ENCODE measurements at places on chromosomes 5 and 9. TPM values are rescaled to one million over a fixed set of nuclear protein-coding genes. Genes with fewer than 3 reads are reported as not detected.

DNA sequence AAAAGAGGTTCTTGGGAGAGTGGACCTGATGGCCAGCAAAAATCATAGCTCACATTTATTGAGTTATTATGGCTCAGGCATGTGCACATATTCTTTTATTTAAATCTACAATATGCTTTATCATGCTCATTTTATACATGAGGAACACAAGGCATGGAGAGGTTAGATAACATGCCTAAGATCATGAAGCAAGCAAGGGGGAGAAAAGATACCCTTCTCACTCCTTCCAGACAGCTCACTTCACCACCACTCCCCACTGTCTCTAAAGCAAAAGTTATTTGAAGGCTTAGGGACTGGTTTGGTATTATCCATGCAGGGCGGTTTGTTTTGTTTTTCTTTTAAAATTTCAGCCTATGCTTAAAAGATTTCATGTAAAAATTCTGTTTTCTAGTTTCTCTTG lies 59.0 kb upstream of the PDE8B start:
- DNase-seq = no peak

DNA sequence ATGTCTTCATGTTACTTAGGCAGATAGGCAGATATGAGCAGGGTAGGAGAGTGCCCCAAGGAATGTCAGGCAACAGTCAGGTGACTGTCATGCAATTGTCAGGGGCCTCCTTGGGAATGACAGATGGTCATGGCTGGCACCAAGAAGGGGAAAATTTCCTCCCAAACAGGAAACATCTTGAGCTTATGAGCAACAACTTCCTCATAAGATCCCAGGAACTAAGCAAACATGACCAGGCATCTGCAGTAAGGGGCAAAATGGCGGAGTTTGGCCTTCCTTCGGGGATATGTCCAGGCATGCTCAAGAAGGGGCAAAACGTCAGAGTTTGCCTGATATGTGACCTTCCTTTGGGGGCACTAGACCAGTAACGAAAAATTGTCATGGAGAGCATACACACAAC lies 591.8 kb downstream of the PDE4D start:
- no peak for DNase-seq

DNA sequence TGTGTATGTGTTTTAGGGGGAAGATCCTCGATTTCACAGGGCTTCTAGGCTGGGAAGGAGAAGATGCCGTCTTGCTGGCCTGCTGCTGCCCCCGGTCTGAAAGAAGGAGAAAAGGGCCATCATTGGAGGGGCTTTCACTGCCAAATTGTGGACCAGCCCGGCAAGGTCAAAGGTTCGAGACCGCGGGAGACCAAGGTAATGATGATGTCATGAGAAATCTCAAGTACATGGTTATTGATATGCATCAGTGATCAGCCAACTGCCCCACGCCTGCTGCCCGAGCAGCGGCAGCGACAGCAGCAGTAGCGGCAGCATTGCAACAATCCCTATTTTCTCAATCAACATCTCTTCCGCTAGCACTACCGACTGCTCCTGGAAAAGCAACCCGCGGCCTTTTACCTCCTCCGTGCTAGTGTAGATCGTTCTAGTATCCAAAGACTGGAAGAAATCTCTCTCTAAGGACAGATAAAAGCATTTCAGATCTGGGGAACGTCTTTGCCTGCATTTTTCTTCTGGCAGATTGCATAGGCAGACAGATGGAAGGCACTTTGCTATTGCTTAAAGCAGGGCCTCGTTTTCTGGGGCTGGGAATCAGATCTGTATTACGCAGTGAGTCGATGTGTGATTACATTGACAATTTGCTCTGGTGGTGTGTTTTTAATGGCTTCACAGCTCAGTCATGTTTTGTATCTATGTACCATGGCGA lies 215.3 kb downstream of the MEF2C start:
- DNase-seq = no peak

- no peak for DNase-seq
Measured at GRCh38 chr9:93947409-93948070, 7.6 kb downstream of the BARX1 start.

- no peak for DNase-seq
Measured at GRCh38 chr5:9536717-9537116, 9.2 kb downstream of the SEMA5A start.

- peak; percentile 39 for DNase-seq
Measured at GRCh38 chr5:157345485-157345884, 79.6 kb downstream of the CYFIP2 start.

DNA sequence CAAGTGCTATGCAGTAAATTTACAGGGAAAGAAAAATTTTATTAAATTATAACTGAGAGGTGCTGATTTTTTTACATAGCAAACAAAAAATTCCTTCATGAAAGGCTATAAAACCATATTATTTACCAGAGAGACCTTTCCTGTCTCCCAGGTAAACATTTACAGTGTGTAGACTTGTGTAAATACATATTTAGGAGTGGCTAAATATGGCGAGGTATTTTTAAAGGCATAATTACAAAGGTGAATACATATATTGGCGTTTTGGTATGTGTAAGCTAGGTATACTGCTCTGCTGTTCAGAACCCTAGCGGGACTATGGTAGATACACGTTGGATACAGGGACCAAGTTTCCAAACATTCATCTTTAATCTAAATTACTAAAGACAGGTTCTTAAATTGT lies 170.6 kb upstream of the MEF2C start:
- DNase-seq = no peak

DNA sequence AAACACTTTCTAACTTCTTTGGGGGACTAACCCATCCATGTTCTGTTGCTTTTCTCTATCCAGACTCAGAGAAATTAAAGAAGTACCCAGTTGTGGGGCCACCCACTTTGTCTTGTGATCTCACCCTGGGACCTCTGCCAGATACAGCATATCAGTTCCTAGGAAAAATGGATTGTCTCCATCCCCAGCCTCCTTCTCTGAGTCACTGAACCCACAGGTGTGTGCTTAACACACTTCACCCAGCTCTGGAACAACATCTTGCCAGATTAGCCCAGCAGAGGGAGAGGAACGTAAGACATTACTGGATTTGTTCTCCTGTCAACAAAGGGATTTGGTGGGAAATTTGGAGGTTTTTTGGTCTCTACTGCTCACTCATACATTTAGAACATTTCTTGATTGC lies 19.2 kb downstream of the FAM240B start:
- DNase-seq = no peak

DNA sequence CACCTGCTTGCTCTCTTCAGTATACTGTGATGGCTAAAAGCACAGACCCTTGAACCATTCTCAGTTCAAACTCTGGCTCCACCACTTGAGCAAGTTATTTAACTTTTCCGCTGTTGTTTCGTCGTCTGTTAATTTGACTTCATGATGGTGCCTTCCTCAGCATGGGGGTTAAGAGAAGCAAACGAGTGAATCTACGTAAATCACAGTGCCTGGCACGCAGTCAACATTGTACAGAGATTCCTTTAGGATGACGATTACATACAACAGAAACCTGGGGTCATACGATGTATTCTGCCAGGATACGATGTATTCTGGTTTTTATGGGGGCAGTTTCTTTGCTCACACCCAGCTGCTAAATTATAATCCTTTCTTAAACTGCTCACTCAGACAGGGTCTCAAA lies 515.6 kb downstream of the CCDC171 start:
- no peak for DNase-seq

GRCh38 chr5:1176473-1177391 lies 24.7 kb upstream of the SLC6A19 start:
- no peak for DNase-seq

GRCh38 chr9:95343725-95344287 lies 26.3 kb upstream of the FANCC start:
- DNase-seq = peak; percentile 13

- no peak for DNase-seq
Measured at GRCh38 chr9:126886034-126886822, 25.8 kb downstream of the ZBTB34 start.

DNA sequence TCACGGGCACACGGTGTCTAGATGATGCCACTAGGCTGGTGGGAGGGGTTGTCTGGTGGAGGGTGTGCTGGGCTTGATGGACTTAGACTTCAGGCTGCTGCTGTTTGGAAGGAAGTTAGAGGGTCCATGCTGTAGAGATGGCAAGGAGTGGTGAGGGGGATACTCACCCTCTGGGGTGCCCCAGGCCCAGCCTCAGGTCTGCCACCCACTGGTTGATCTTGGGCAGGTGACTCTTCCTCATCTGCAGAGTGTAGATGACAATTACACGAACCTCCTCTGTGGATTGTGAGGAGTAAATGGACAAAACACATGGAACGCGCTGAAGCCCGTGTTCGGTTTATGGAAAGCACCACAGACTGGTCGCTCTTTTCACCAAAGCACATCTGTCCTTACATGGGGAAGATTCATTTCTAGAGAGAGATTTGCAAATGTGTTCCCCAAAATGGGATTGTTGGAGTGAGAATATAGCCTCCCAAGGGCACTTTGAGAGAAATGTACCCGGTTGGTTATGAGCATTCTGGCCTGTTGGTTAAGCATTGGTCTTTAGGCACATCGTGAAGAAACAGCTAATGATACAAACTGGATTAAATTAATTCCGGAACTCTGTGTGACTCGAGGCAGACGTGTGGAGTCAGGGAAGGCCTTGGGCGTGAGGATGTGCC lies 58.2 kb downstream of the ZNF618 start:
- DNase-seq = no peak

DNA sequence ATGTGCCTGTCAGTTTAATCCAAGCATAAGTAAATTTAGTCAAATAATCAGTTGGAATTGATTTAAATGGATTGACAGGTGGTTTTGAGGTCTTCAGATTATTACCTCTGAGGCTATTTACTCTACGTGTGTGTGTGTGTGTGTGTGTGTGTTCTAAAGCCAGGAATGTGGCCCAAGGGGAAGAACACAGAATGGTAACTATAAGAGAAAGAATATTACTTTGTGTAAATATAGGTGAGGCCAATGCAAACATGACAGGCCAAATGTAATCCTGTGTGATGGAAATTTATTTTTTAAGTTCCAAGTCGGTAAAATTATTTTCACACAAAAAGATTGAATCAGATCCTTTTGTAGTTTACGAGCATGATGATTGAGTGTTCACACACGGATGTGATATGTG lies 390.0 kb downstream of the PLK2 start:
- DNase-seq = no peak

DNA sequence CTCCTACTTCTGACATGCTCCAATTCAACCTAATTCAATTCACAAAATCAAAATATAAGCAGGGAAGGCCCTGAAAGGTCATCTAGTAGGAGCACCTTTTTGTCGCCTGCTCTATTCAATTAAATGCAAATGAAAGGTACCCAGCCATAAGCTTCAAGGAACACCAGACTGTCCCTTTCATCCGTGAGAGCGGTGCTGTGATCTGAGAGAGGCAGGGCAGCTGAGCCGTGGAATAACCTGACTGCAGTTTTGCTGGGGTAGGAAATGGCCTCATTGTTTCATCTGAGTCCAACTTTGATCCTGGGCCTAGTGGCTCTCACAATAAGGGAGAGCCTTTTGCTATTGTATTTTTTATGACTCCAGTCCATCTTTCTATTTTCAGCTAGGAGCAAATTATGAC lies 39.8 kb upstream of the GLRA1 start:
- no peak for DNase-seq

DNA sequence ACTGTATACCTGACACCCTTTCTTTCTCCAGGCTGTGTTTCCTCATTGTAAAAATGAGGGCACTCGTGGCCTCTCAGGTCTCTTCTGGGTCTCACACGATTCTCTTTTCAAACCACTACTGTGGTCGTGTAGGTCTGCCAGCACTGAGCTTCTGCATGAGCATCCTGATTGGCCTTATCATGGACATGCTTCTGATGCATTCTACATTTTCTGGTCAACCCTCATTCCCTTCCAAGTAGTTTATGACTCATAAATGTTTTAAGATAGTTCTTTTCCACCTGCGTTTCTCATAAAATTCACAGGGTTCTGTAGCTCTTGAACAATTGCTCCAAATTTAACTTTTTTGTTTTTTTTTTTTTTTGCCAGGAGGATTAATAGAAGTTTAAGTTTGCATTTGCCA lies 294.8 kb downstream of the KCTD16 start:
- no peak for DNase-seq

TBC1D13 gene
- total RNA-seq = 14.9 TPM

ARL14EPL gene
- total RNA-seq = not detected

SHC3 gene
- not detected for total RNA-seq

F12 gene
- total RNA-seq = 5.1 TPM

SLC45A2 gene
- total RNA-seq = not detected

RAI14 gene
- 5.4 TPM for total RNA-seq

Data from activated CD4-positive, alpha-beta memory T cell treated with anti-CD3 and anti-CD28 coated beads for 36 hours (primary cell).